CD4-positive, alpha-beta T cell treated with Interferon alpha-2 for 1 hour (primary cell): ENCODE measurements at places on chromosomes 1 and 21.
A peak's percentile ranks its signal among the peaks of the same experiment; 100 is the strongest.

DNA sequence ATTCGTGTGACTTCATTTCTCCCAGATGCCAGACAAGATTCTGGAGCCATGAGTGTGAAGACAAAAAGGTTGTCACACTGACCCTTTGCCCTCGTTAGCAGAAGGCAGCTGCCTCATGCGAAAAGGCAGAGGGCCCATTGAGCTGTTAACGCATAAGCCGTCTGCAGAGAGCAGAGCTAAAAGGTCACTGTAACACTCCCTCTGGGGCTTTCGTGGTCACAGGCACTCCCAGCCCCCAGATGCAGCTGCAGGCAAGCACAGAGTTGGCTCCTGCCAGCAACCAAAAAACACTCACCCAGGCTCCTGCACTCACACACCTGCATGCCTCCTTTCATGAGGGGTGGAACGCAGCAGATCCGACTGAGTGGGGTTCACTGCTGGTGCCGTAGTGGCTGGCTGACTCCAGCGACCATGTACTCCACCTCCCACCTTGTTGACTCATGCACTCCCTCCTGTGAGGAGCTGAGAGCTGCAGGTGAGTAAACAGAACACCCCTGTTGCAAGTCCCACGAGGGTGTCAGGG lies 287.5 kb downstream of the SMYD3 start:
- DNase-seq, result no peak

DNA sequence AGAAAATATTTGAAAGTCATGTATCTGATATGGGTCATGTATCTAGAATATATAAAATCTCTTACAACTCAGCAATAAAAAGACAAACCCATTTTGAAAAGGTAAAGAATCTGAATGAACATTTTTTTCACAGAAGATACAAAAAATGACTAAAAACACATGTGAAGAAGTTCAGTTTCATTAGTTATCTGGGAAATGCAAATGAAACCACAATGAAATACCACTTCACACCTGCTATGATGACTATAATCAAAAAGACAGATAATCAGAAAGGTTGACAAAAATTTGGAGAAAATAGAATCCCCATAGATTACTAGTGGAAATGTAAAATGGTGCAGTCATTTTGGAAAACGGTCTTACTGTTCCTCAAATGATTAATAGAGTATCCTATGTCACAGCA lies 631.0 kb downstream of the MRPL39 start:
- no peak for DNase-seq

DNA sequence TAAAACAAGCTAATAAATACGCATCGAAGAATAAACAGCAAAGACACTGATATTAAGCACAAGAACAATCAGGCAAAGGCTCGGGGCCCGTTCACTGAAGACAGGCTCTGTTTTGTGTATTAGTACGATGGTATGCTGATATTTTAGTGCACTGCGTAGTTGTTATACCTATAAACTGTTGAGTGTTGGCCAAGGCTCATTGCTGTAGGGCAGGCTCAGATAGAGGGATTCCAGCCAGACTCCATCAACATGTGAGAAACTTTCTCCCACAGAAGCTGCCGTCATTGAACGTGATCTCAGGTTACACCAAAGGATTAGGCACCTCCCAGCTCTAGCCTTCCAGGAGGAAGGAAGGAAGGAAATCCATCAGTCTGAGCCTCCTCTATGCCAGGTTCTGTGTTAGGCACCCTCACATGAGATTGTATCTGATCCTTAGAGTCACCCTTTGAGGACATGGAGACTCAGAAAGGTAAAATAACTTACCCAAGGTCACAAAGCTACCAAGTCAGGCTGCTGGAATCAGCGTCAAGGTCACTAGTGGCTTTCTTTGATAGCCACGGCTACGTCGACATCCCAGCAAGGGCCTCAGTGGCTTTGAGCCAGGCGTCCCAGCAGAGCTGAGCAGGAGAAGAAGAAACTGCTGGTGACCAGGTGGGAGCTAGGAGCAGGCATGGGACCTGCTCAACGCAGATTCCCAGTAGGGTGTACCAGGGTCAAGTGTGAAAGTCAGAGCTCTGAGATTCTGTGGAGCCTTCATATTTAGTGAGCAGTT lies 14.8 kb downstream of the BCAR3 start:
- no peak for DNase-seq

DNA sequence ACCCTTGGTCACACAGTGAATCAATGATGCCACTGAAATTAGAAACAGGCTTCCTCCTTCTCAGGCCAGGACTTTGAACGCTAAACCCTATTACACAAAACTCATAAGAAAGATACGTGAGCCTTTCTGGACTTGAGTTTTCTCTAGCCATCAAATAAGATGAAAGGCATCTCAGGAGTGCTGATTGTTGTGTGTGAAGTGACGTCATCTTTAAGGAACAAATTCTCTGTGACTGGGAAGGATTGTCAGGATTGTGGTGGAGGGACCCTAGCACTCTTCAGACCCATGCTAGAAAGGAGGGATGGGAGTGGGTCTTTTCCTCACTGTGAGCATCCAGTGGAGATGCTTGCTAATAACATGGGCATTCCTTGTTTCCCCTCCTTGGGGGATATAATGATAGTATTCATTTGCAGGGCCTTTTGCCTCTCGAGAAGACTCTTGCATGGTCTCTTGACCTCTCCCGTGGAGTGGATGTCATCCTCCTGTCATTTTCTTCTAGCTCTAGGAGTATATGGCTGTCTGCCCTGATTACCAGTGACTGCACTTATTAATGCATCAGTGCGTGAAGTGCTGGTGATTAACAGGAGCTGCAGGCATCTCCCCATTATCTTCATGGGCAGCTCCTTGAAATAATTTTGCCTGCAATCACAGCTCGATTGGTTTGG lies 39.9 kb downstream of the SPATA46 start:
- DNase-seq, result no peak

DNA sequence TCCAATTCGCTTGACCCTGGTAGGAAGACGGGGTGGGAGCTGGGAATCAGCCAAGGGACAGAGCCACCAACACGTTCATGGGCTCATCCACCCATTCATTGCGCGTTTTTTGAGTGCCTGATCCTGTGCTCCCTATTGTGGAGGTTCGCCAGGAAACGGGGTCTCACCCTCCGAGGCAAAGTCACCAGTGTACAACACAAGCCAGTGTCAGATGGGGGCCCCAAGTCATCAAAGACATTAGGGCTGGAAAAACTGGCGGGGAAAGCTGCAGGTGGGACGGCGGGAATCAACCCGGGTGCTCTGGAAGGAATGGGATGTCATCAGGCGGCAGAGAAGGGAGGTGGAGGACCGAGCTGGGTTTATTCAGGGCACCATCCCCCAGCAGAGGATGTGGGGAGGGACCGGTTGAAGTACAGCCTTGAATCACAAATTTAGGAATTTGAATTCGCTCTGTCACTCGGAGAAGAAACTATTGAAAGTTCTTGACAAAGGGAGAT lies 667 bp upstream of the NID1 start:
- no peak for DNase-seq

DNA sequence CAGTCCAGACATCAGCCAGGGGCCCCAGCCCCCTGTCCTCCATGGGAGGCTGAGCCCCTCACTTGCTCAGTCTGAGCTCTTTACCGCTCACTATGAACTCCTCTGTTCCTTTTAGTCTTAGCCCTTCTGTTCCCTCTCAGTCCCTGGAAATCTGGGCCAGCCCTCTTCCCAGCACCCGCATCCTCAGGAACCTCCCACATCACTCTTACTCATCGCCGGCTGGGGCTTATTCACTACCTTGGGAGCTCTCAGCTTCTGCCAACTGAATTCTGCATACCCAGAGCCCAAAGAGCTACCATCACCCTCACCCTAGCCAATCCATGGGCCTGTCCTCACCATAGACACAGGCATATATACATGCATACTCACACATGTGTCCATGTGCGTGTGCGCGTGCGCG lies 11.5 kb downstream of the KNCN start:
- no peak for DNase-seq

DNA sequence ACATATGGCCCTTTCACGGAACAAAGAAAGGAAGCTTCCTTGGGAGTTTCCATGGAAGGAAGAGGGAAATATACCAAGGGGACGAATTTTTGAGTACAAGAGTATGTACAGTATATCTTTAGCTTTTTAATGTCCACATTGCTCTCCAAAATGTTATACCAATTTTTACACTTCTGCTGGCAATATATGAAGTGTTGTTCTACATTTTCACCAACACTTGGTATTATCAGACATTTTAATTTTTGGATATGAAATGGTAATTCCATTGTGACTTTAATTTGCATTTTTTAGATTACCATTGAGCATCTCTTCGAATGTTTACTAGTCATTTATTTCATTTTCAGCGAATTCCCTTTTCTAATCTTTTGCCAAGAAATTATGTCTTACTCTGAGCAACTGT lies 5.5 kb upstream of the VPS45 start:
- no peak for DNase-seq

GRCh38 chr1:44805311-44806024 lies 1.7 kb downstream of the DYNLT4 start:
- no peak for DNase-seq

DNA sequence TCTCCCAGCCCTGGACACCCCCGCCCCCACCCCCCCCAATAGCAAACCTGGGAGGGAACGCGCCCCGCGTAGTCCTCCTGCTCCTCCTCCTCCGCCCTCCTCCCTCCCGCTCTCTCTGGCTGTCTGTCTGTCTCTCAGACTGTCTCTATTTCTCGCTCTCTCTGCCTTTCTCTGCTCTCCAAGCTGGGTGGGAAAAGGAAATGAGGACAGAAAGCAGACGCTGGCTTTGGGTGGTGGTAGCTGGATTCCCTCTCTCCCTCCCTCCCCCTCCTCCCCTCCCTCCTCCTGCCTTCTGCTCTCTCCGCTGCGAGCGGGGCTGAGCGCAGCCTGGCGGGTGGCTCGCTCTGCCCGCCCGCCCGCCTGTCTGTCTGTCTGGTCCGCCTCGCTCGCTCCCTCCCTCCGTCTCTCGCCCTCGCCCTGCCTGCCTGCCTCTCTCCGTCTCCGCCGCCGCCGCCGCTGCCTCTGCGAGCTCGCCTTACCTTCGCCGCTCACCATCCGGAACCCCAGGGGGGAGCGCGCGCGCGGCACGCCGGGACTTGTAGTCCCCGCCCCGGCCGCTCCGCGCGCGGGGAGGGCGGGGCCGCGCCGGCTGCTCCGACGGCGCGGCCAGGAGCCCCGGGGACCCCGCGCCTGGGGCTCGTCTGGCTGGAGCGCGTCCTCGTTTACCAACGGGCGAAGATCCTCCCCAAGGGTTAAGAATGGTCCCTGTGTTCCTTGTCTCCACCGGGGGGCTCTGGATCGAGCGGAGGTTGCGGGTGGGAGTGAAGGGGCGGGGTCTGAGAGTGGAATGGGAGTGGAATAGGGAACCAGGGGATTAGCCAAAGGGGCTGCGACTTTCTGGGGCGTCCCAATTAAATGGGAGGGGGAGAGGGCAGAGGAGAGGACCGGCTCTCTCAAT lies at the start of gene AHDC1:
Gene AHDC1 (minus strand): TSS at position 464 of the 898 bp plus-strand sequence. CDS start 52,029 bp downstream, outside the sequence.
- peak; percentile 92 for DNase-seq

GRCh38 chr1:174008269-174008668 lies 13.9 kb downstream of the RC3H1 start:
- DNase-seq, result no peak

- no peak for DNase-seq
These were observed 170.9 kb upstream of the USP25 start for GRCh38 chr21:15558884-15559283.

DNA sequence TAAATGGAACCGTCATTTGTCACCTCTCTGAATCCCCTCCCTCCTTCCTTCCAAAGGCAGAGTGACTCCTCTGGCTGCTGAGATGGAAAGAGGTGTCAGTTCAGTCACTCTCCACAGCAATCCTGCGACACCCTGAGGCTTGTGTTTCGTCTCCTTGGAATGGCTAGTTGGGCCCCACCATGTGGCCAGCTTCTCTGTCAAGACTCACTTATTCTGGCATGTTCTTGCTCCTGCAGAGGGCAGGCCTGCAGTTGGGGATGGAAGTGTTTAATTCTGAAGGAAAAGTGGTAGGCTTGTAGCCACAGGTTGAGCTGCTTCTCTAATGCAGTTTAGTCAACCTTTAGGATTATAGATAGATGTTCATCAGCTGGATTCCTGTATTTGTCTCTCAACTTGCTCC lies 149.6 kb downstream of the LMO4 start:
- DNase-seq, result no peak
